ENCODE measurements at places on chromosomes 4 and X.

DNA sequence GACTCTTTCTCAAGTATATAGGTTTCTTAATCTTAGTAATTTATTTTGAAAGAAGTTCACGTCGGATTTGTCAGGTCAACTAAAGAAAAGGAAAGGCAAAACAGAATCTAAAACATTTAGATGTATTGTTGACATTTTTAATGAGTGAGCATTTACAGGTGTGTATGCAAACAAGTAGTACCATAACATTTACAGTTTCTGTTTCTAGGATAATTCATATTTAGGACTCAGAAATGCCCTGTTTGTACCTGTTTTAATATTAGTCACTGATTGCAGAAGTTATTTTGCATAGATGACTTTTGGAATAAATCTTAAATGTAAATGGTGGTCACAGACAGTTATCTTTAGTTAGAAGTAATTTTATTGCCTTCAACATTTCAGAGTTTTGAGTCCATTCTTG, 151.3 kb upstream of the NUDT6 start:
- DNase-seq = no peak

DNA sequence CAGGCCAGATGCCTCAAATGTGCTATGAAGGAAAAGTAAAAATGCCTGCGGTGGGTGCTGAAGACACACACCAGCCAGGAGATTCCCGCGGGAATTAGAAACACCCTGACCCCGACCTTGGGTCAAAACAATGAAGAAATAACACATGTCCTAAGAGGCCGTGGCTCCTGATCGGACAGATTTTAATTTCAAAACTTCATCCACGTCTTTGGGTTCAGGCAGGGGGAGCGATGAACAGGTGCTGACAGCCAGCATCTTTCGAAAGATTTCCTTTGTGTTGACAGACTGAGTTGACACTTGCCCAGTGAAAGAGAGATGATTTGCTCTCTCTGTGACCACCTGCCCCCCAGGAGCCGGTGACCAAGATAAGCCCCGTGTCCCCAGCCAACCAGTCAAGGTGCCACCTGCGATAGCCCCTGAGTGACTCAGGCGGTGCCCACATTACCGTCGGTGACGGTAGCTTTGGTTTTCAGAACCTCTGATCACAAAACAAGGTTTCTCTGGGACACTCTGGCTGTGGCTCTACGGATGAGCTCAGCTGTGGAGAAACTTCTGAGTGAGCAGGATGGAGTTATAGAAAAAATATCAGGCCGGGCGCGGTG, 11.0 kb upstream of the IL3RA start:
- no peak for DNase-seq

GRCh38 chrX:98141466-98141865, 1257.8 kb downstream of the RPA4 start:
- no peak for DNase-seq

DNA sequence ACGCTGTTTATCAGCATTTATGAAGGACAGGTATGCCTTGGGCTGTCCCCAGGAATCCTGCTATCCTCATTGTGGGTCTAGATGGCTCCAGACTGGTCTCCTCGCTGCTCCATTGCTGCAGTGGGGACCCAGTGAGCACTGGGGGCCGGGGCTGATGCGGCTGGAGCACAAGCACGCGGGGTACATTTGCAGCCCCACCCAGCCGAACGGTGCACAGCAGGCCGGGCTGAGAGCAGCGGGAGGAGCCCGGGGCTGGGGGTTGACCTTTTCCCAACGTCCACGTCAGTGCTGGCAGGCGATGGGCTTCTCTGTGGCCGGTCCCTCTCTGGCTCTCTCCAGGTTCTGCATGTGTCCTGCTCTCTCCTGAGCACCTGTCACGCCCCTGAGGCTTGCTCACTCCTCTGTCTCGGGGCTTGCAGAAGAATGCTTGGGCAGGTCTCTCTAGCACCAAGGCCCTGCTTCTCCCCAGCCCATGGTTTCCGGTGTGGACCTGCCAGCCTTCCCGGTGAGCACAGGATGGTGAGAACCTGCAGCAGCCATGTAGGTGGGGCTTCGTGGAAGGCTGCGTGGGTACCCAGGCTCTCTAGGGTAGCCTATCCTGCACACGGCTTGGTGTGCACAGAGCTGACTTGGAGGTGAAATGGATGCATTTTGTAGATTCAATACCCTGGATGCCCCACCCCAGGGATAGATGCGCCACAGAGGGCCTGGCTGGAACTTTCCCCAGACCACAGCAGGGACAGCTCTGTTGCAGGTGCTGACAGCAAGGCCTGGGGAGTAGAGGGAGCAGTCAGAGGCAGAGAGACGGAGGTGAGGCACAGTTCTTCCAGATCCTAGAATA, 89.1 kb upstream of the ADRA2C start:
- no peak for DNase-seq

GRCh38 chr4:105591573-105591972, 39.2 kb downstream of the ARHGEF38 start:
- DNase-seq = no peak

DNA sequence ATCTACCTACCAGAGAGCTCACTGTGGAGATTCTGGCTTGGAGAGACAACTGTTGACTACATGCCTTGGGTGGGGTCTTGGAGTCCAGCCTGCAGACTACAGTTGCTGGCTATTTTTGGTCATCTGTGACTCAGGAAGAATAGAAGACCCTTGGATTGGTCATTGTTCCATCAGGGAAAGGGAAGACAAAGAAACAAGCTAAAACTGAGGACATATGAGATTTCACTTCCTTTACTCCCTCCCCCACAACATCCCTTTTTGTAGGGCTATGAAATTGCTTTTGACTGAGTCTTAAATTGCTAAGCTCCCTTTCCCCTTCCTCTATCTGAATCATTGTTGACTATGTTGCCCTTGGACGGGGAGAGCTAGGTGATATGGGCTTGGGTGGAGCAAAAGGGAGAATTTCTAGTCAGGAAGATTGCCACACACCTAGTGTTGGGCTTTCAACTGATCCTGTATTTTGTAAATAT, 11.7 kb downstream of the MSN start:
- no peak for DNase-seq

- no peak for DNase-seq
These were observed 7.1 kb upstream of the ELF2 start for GRCh38 chr4:139184129-139184528.

DNA sequence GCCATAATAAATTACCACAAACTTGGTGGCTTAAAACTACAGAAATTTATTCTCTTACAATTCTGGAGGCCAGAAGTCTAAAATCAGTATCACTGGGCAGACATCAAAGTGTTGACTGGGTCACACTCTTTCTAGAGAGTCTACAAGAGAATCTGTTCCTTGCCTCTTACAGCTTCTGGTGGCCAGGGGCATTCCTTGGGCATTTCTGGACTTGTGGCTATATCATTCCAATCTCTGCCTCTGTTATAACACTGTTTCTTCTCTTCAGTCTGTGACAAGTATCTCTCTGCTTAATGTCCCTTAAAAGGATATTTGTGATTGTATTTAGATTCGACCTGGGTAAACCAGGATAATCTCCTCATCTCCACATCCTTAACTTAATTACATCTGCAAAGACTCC, 207.3 kb upstream of the DCAF8L1 start:
- DNase-seq = no peak

GRCh38 chrX:48472225-48472624, 2.2 kb upstream of the SLC38A5 start:
- no peak for DNase-seq

GRCh38 chr4:24802648-24803047, 7.3 kb downstream of the SOD3 start:
- DNase-seq = no peak

- DNase-seq = no peak
These were observed 45.9 kb upstream of the GPRIN3 start for GRCh38 chr4:89353514-89353913.

GRCh38 chrX:34918856-34919255, 23.7 kb upstream of the FAM47B start:
- no peak for DNase-seq

GRCh38 chrX:13732246-13733067, 2.0 kb downstream of the TRAPPC2 start:
- no peak for DNase-seq
